ENCODE measurements at places on chromosomes 3 and 15.

- DNase-seq: peak; percentile 16
These were observed 46.8 kb upstream of the POMGNT2 start for GRCh38 chr3:43152649-43153048.

- no peak for DNase-seq
These were observed 215.9 kb downstream of the MEIS2 start for GRCh38 chr15:36884518-36884875.

DNA sequence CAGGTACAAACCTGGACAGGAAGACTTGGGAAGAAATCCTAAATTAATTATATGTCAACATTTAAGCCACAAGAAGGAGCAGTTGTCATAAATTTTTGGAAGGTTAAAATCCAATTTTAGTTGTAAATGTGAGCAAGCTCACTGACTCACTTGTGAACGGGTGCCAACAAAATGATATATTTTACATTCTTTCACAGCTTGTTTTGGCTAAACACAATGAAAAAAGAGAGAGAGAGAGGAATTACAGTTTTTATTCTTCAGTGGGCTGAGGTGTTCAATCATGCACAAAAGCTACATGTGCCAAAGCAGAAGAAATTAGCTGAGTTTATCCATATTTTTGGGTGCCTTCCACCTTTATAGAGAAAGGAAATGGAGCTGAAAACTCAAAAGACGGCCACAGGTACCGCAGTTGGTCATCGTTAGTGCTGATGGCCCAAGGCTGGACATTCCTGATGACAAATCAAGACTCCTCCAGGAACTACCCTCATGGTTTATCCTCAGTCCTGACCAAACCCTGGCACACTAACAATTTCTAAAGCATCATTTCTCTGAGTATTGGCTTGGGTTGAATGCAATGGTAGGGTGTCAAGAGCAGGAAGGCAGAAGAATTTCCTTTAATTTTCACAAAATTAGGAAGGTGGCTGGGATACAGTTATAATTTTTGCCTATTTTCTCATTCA is 37.6 kb upstream of the WNT5A start:
- DNase-seq: peak; percentile 74

GRCh38 chr15:66472176-66472999 is 25.2 kb downstream of the SNAPC5 start:
- DNase-seq: peak; percentile 61

- DNase-seq: peak; percentile 67
These were observed 71.5 kb downstream of the GSK3B start for GRCh38 chr3:120022729-120023128.

Measured in choroid plexus epithelial cell (primary cell).